Effector memory CD4-positive, alpha-beta T cell (primary cell): ENCODE measurements at places on chromosomes 5 and 9.

GRCh38 chr5:179765400-179765799 is 28.4 kb upstream of the LTC4S start:
- DNase-seq = no peak

- no peak for DNase-seq
These were observed 22.1 kb downstream of the CAMSAP1 start for GRCh38 chr9:135885100-135885853.

GRCh38 chr5:73135429-73136054 is 15.2 kb downstream of the TMEM171 start:
- DNase-seq = no peak

GRCh38 chr9:135240222-135240621 is 152.8 kb downstream of the OLFM1 start:
- no peak for DNase-seq
